Cerebellar cortex (tissue), 1 donor: ENCODE measurements at places on chromosomes 12 and 14.

DNA sequence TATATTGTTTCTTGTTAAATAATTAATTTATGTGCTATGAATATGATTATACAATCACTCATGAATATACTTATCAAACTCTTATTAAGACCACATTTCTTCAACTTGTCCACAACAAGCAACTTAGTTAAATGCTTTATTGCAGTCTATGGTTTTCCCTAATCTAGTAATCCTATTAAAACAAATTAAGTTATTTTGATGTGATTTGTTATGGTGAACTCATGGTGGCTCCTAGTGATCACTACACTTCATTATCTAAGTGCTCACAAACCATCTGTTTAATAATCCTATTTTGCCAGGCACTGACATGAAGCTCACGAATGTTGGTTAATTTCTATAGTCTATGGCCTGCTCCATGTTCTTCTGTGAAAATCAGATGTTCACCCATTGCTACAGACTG lies 42.9 kb downstream of the INSM2 start:
- no peak for DNase-seq

DNA sequence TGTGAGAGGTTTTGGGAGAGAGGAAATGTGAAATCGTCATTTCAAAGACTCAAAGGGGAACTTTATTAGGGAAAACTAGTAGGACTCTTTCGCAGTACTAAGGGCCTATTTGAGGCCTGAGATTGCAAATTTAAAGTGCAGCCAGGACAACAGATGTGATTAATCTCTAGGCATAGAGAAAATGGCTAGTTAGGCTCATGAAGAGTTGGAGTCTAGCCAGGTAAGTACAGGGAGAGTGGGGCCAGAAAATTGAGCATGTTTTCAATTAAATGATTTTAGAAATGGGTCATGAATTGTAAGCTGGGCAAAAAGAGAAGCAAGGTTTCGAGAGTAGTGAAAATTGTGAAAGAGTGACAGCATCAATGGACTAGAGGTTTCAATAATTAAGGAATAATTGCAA lies 91.9 kb upstream of the LMNTD1 start:
- DNase-seq: no peak

- no peak for DNase-seq
Measured at GRCh38 chr12:49253033-49253623, 11.8 kb upstream of the TUBA1C start.

DNA sequence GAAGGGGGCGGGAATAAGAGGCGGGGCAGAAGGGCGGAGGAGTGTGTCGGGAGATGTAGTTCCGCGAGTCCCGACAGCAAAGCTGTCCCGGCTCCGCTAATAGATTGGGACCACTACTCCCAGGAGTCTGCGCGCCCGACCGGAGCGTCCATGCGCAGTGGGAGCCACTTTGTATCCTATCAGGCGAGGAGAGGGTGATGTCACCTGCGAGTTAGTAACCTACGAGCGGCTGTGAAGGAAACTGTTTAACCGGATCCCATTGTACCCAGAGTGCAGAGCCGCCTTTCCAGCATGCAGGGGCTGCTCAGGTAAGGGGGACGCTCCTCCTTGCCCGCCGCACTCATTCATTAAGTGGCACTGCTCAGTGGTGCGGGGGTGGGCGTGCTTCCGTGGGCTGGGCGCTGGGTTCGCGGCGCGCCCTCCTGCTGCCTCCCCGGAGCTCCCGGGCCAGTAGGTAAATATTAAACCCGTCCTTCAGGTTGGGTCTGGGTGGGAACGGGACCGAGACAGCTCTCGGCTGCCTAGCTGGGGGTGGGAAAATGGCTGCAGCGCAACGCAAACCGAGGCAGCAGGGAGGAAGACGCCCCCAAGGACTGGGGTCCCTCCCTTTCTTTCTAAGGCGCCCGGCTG lies at the start of gene DAAM1:
TSS of gene DAAM1 (plus strand) at position 207 of the 630 bp plus-strand sequence. CDS start 74,811 bp downstream, outside the sequence.
- DNase-seq: peak; percentile 99

GRCh38 chr12:31215518-31216232 lies 110.3 kb downstream of the SINHCAF start:
- DNase-seq: no peak

DNA sequence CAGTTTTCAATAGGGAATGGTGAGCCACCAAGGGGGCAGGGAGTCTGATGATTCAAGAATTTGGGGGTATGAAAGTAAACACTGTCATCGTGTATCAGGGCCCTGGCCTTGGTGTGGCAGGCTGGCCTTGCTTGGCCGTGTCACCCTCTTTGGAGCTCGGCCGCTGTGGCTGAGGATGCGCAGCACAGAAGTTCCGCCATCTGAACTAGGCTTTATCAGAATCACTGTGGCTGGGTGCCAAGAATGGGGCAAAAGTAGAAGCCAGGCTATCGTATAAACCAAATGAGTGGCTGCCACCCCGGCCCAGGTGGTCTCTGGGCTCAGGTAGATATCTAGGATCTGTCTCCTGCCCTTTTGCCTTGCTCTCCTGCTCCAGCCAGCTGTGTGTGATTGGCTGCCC lies 137.4 kb downstream of the PAPOLA start:
- DNase-seq: no peak

- no peak for DNase-seq
Measured at GRCh38 chr12:118025168-118025567, 8.7 kb downstream of the RFC5 start.

- DNase-seq: no peak
Measured at GRCh38 chr12:119695034-119695433, 27.1 kb downstream of the PRKAB1 start.

- DNase-seq: no peak
Measured at GRCh38 chr12:105822131-105823105, 316.3 kb downstream of the NUAK1 start.

DNA sequence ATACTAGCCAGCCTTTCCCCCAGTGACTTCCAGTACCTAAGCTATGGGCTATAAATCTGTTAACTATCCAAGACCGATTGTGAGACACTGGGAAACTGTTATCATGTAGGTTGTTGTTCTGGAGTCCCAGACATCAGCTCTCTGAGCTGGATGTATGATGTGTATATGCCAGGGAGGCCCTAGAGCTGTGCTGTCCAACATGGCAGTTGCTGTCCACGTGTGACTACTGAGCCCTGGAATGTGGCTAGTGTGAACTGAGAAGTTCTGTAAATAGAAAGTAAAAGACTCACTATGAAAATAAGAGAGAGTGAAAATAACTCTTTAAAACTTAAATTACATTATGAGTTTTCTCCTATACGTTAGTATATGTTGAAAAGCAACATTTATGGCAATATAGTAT lies 755.8 kb upstream of the FBXO33 start:
- no peak for DNase-seq

DNA sequence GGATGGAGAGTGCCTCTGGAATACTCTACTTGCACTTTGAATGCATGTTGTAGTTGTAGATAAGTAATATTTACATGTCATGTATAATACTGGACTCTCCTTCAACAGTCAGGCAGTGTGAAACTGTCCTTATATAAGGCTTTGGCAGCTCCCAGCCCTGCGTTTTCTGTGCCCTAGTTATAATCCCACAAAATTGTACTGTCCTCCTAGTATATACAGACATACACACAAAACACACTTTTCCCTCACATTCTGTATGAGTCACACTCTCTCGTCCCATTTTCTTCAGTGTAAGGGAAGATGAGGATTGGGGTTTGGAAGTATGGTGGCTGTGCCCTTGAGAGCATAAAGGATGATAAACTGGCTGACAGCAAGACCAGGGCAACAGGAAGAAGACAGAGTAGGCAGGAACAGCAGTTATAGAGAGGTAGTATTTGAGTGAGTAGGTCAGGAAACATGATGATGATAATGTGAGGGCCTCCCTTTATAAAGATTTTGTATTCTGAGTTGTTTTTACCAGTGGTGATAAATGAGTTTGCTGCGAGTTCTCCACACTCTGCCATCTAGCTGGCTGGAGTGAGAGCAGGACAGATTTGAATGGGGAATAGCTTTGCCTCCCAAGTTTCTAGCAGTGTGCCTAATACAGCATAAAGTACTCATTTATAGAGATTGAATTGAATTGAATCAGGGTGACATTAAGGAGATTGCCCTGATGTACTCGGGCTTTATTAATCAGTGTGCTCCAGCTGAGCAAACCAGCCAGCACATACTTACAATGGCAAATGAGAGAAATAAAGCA lies 5.0 kb downstream of the CREBL2 start:
- DNase-seq: peak; percentile 63
